ENCODE measurements at places on chromosomes 7 and 10.

- DNase-seq, result no peak
Observed at GRCh38 chr10:49222170-49222569, 34.0 kb upstream of the TMEM273 start.

DNA sequence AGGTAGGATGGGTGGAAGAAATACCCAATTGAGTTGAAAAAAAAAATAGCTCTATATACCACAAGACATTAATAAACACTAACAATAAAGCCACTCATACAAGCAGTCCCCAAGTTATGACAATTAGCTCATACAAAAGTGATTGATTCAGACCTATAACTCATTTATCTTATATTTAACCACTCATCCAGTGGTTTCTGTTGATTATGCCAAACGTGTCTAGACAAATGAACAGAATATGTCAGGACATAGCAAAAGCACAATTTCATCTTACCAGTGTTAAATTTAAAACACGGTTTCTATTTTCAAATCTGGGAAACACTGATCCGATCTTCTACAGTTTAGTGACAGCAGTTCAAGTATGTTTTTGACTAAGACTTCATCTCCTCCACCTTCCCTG, 17.0 kb downstream of the ABI1 start:
- no peak for DNase-seq

DNA sequence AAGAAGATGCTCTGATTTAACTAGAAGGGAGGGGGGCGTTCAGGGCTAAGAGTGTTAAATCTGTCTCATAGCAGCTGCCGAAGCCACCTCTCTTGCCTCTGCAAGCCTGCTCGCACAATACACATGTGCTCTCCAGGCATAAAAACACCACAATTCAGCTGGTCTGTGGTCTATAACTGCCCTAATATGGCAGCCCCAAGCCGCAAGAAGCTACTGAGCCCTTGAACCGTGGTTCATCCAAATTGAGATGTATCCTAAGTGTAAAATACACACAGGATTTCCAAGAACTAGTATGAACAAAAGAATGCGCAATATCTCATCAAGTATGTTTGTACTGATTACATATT, 70.8 kb upstream of the FGFR2 start:
- no peak for DNase-seq

GRCh38 chr10:72030762-72031543, 57.4 kb downstream of the SPOCK2 start:
- DNase-seq, result no peak

DNA sequence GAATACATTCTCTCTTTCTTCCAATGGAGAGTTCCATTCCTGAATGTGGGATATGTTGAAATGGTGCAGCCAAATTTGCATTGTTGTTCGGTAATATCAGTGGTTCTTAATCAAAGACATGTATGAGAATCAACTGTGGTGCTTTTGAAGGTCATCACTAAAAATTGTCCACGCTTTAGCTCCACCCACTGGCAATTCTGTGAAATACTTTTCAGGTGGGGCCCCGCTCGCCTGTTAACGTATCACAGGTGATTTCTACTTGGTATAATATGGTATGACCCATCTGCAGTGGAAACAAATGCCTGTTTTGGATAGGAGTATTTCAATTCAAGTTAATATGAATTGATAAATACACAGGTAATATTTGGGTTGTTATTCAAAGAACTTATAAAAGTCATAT, 178.4 kb downstream of the NSUN6 start:
- DNase-seq, result no peak

DNA sequence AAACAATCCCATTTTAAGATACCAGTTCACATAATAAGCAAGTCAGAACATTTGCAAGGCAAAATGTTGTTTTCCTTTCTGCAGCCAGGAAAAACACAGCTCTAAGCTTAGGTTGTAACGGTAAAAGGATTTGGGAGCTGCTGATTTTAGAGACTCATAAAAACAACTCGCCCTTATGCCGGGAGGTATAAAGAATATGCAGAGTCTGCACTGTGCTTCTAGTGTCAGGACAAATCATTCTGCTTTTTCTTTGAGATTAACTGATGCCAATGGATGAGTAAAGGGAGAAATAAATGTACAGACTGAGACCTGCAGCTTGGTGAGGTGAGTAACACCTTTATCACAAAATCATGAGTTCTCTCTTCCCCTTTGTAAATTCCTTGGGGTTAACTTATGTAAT, 2.0 kb upstream of the SFR1 start:
- no peak for DNase-seq

GRCh38 chr10:86362129-86362527, 4.5 kb downstream of the GRID1 start:
- DNase-seq, result no peak

GRCh38 chr7:128112781-128113221, 81.6 kb upstream of the LRRC4 start:
- DNase-seq, result no peak

GRCh38 chr10:118804262-118804773, 49.5 kb upstream of the CACUL1 start:
- no peak for DNase-seq

- DNase-seq, result no peak
Observed at GRCh38 chr10:117757086-117757720, 214.7 kb downstream of the EMX2 start.

- DNase-seq, result no peak
Observed at GRCh38 chr7:31020652-31021051, 31.5 kb upstream of the ADCYAP1R1 start.

DNA sequence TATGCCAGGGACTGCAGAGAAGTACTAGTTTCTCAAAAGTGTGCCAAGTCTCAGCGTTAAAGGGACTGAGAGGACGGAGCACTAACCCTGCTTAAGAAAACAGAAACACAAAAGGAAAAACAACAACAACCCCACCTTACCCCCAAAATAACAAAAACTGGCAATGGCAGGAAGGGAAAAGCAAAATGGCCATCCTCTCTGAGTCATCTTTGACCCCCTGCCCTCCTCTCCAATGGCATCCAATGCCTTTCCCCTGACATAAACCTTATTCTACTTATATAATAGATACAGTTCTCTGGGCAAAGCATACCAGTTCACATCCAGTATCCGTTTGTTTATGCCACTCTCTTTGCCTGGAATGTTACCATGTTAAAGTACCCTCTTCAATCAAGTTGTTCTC, 1.6 kb downstream of the POLR1F start:
- no peak for DNase-seq

Data from T-helper 1 cell (primary cell).